ENCODE measurements at places on chromosomes 2 and 18.
A peak's percentile ranks its signal among the peaks of the same experiment; 100 is the strongest.

DNA sequence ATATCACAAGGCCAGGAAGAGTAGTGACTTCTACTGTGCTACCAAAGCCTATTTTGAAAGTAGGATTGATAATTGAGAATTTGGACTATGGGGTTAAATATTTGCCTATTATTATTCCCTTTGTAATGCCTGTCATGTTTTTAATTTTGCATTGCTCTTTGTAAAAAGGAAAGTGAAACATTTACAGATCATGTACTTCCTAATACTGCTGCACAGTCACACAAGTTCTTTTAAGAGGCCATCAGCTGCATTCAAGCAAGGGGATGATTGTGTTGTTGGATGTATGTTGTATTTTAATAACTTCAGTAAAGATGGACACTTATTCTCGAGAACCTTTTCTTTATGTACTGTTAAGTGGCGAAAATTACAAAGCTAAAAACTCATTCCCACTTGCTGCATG lies 70.1 kb downstream of the PLEKHA3 start:
- no peak for DNase-seq

GRCh38 chr18:68721681-68722583 lies 7.0 kb upstream of the TMX3 start:
- no peak for DNase-seq

- no peak for DNase-seq
Measured at GRCh38 chr2:70990216-70990615, 4.5 kb downstream of the TEX261 start.

DNA sequence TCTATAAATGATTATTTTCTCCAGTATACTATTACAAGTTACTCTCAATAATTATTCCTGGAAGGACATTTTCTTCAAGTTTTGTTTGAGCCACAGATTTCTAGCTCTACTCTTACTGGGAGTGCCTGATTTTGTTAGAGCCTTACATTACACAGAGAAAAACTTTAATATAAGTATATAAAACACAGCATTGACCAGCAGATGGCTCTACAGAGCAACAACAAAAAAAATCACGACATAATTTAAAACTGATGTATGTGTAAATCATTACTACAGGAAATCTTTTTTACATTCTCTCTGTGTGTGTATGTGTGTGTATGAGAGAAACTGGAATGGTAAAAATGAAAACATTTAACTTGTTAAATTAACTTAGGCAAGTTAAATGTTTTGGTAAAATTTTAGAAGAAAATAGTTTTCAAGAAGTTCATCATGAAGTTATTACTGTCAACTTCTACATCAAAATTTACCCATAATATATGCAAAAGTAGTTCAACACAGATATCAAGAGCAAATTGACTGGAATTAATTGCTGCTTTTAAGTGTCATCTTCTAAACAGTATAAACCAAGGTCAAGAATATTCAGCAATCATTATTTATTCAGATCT lies 103.3 kb downstream of the MDH1 start:
- no peak for DNase-seq

DNA sequence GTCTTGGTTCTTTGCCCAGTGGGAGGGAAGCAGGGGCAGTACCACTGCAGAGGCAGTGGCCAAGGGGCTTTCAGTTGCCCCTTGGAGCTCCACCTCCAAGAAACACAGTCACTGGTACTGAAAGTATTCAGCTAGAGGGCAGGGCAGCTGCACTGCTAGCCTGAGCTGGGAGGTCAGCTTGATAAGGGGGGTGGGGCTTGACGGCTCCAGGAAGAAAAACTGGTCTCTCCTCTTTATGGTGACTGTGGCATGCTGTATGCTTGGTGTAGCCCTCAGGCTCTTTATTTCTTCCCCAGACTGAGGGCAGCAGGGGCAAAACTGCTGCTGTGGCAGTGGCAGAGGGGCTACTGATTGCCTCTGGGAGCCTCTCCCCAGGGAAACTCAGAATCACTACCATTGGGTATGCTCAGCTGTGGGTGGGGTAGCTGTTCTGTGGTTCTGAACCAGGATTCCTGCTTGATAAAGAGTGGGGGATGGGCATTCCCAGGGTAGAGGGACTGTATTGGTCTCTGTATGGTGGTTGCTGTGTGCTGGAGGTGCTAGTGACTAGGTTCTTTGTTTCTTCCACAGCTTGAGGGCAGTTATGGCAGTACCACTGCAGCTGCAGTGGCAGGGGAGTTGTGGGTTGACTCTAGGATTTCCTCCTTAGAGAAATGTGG lies 134.6 kb upstream of the SCN7A start:
- DNase-seq = no peak

DNA sequence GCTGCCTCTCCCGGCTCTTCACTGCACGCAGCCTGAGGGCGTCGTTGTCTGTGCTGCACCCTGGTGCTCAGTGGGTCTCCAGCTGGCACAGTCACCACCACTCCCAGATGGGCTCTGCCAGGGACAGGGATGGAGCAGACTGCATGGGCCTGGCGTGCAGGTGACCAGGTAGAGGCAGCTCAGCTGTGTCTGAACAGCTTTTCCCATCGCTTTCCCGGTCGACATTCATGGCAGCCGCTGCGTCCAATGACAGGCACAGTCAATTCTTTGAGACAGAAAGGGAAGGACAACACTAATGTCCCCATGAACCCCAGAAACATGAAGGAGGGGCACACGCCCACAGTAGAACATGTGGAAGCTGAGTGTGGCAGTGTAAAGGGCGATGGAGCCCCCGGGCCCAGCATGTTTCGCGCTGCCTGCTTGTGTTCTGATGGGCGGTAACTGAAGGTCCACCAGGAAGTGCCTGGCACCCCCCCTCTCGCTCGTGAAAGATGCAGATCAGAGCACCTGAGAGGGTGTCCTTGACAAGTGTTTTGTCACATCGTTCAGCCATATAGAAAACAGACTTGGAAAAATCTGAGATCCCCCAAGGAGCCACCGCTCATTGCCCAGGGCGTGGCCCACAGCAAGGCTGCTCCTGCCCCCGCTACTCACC lies 122.4 kb downstream of the NFATC1 start:
- DNase-seq = peak; percentile 22

DNA sequence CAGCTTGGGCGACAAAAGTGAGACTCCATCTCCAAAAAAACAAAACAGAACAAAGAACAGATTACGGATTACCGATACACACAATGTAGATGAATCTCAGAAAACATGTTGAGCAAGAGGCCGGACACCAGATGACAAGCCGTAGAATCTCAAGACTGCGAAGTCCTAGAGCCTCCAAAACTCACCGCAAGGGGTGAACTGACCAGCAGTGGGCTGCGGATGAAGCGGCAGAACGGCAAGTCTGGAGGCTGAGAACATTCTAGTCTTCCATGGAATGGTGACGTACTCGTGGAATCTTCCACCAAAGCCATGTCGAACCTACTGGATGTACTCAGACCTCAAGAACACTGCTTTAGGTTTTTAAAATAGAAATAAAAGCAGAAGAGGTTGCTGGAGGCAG lies 198.8 kb downstream of the NDUFA10 start:
- no peak for DNase-seq

DNA sequence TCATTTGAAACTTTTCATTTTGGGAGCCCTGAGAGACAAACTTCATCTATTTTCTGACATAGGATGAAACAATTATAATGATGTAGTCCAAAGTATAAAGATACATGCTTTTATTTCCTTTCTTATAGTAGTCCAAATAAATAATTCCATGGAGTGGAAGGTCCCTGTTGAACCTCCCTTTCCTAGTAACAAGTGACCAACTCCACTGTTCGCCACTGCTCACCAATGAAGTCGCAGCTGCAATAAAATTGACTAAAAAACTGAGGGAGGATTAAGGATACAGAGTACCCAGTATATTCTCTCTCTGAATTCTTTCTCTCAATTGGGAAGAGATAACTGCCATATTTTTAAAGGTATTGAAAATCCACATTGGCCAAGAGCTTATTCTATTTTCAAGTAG lies 14.1 kb downstream of the SERPINB7 start:
- no peak for DNase-seq

GRCh38 chr18:14963246-14963645 lies 215.3 kb downstream of the ANKRD30B start:
- DNase-seq = no peak

- no peak for DNase-seq
Measured at GRCh38 chr2:136985044-136985443, 219.7 kb downstream of the THSD7B start.

- DNase-seq = no peak
Measured at GRCh38 chr2:207417301-207417718, 112.5 kb upstream of the CREB1 start.

DNA sequence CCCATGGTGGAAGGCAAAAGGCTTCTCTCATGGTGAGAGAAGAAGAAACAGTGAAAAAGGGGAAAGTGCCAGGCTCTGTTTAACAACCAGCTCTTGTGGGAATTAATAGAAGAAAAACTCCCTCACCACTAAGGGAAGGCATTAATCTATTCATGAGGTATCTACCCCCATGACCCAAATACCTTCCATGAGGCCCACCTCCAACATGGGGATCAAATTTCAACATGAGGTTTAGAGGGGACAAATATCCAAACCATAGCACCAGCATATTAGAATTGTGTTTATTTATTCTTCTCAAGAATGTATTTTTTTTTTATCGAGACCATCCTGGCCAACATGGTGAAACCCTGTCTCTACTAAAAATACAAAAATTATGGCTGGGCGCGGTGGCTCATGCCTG lies 4.9 kb upstream of the CFLAR start:
- DNase-seq = no peak

DNA sequence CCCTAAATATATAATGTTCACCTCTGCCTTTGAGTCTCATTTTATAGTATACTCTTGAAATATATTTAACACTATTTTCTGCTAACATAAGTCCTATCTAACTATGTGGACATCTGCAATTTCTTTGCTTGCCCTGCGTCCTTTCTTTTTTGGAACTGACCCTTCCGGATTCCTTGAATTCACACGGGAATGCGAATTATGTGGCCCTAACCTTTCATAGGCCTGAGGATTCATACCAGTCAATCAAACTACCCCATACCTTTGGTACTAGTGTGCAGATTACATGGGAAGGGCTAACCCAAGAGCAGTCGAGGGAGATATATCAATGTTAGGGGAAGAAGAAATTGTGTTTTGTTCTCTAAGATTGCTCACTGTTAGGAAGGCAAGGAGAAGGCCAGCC lies 56.4 kb downstream of the NRXN1 start:
- no peak for DNase-seq

DNA sequence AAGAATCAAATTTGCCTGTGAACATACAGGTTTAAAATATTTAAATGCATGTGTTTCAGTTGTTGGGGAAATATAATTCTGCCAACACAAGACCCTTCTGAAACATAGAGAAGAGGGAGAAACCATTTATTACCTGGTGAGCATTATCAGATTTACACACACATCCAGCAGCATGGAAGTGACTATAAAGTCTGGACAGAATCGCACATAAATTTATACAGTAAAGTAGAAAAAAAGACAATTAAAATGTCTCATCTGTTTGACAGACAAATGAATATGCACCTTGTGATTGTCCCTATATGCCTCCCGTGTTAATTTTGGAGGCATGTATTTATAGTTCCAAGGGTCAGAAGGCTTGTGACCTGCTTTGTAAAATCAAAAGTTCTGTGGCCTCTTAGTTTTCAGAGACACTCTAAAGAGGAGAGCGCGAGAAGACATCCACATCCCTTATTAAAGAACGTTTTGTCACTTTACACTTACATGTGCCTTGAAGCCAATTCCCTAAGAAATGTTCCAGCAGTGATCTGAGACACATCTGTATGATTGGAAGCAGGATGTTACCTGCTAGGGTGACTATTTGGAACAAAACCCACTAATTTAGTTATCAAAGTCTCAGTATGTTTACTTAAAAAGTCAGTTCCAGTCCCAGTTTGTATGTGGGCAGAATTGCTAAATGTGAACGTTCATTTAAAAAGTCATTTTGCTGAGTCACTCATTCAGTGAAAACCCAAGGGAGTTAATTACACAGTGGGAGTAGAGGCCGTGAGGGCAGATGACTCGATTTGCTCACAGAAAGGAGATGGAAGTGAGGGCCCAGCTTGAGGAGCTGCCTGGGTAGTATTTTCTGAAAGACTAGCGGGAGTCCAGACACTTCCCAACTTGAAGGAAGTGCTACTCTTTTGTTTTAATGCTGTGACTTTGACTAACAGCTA lies 527.6 kb upstream of the MEX3C start:
- no peak for DNase-seq

DNA sequence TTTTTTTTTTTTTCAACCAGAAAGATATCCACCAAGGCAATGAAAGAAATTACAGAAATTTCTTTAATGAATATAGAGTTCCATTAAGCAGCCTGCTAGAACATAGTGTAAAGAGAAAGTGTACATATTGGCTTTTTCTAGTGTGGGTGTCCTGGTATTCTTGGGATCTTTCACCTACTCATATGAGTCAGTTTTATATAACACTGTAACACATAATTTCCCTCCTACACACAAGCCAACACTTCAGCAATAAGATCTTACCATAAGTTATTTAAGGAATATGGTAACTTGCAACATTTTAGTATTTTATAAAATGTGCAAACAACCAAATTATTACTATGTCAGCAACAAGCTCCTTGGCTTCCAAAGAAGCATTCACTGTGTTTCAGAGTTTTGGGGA lies 59.9 kb downstream of the ZRANB3 start:
- no peak for DNase-seq

DNA sequence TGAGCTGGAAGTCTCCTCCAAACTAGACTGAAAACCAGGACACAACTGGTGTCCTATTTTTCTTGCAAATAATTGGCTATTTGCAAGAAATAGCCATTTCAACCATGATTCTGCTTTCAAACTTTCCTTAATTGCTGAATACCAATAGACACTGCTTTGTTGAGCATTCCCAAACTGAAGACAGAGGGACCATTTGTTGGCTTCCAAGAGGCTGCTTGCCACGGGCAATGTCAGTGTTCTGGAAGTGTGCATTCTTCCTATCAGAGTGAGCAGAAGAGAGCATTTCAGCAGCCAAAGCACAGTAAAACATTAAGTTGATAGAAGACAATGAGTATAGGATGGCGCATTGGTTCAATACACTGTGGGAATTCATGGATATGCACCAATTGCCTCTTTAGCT lies 360.5 kb upstream of the RGPD4 start:
- no peak for DNase-seq

- no peak for DNase-seq
Measured at GRCh38 chr2:227296671-227297405, 28.2 kb upstream of the MFF start.

DNA sequence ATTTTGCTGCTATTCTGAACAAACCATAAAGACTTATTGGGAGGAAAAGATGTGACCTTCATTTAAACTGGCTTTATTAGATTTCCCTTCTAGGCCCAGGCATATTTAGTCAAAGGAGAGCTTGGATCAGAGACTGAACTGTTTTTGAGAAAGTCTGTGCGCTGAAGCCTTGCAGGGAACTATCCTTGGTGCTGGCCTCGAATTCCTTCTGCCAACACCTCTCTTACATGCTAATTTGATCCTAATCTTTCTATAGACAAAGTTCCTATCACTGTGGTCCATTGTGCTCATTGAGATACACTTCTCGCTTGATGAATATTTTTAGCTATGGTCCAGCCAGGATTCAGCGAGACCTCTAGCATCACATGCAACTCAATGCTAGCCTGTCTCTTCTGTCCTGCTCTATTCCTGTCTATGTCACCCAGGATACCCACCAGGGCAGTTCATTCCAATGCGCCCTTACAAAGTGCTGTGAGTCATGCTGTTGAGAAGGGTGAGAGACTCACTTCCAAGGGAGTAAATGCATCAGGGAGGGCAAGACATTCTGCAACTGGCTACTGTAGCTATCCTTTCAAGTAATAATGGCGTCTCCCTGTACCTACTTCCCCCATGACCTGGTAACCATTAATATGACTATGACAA lies 356.7 kb upstream of the LYPD1 start:
- DNase-seq = no peak

Measured in dorsolateral prefrontal cortex (tissue), 122 donors.